ENCODE measurements at places on chromosomes 4 and X.
A peak's percentile ranks its signal among the peaks of the same experiment; 100 is the strongest.

GRCh38 chr4:101205916-101206315 lies 141.4 kb downstream of the PPP3CA start:
- DNase-seq, result no peak

DNA sequence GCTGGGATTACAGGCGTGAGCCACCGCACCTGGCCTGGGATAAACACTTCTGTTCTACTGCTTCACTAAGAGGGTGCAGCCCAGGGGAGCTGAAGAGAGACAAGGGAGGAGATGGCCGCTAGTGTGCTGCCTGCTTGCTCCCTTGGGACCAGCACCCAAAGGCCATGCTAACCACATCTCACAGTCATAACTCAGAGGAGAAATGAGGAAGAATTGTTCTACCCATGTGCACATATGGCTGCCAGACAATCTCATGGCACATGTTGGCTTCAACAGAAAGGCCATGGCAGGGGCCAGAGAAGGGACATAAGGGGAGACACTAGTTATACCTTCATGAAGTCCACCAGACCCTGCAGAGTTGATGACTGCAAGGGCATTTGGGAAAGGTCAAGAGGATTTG lies 22.4 kb downstream of the CLDN22 start:
- DNase-seq, result no peak

GRCh38 chrX:1500701-1501624 lies 36.0 kb downstream of the P2RY8 start:
- no peak for DNase-seq

GRCh38 chr4:131001371-131001770 lies 1905.4 kb downstream of the C4orf33 start:
- no peak for DNase-seq

GRCh38 chrX:39855748-39856129 lies 242.0 kb downstream of the BCOR start:
- peak; percentile 87 for DNase-seq

DNA sequence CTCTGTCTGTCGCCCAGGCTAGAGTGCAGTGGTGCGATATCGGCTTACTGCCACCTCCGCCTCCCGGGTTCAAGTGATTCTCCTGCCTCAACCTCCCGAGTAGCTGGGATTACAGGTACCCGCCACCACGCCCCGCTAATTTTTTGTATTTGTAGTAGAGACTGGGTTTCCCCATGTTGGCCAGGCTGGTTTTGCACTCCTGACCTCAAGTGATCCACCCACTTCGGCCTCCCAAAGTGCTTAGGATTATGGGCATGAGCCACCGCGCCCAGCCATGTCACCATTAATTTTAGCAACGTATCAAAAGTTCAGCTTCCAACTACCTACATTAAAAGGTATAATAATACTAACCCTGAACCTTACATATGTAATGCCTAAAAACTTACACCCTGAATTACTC lies 940 bp upstream of the UTP3 start:
- DNase-seq, result peak; percentile 60

DNA sequence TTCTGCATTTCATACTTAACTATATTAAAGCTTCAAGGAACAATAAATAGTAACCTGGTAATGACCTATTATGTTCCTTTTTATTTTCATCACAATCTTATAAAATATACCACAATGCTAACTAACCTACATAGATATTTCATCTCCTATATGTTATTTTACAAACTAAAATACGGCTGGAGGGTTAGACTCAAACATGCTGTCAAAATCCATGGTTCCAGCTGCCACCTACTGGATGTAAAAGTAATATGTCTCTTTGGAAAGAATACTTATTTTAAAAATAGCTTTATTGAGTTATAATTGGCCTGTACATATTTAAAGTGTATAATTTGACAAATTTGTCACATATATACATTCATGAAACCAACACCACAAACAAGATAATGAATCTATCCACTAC lies 15.0 kb downstream of the RGN start:
- DNase-seq, result peak; percentile 15

DNA sequence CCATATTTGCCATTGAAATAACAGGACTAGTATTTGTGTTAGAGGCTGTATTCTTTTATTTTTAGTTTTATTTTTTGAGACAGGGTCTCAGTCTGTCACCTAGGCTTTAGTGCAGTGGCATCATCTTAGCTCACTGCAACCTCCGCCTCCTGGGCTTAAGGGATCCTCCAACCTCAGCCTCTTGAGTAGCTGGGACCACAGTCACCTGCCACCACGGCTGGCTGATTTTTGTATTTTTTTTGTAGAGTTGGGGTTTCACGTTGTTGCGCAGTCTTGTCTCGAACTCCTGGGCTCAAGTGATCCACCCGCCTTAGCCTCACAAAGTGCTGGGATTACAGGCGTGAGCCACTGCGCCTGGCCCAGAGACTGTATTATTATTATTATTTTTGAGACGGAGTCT lies 15.3 kb downstream of the TMEM131L start:
- DNase-seq, result no peak

- DNase-seq, result no peak
Observed at GRCh38 chrX:53882331-53882730, 161.9 kb downstream of the PHF8 start.

GRCh38 chr4:13816472-13816871 lies 188.9 kb upstream of the BOD1L1 start:
- no peak for DNase-seq

DNA sequence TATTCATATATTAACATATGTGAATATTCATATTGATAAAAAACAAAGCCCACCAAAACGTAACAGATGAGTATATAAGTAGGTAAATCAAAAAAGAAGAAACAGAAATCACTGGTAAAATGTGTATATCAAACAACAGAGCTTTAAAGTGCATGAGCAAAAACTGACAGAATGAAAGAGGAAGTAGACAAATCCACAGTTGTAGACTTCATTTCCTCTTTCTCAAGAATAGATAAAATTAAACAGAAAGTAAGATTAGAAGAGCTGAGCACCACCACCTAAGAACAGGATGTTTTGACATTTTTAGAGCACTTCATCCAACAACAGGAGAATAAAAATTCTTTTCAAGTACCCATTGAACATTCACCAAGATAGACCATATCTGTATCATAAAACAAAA lies 64.6 kb downstream of the CNKSR2 start:
- DNase-seq, result no peak

- no peak for DNase-seq
Observed at GRCh38 chr4:60522265-60522664, 677.9 kb upstream of the ADGRL3 start.

- no peak for DNase-seq
Observed at GRCh38 chrX:136747003-136747986, 33.4 kb downstream of the ARHGEF6 start.

- DNase-seq, result peak; percentile 3
Observed at GRCh38 chr4:111537871-111538270, 607.4 kb upstream of the FAM241A start.

- peak; percentile 23 for DNase-seq
Observed at GRCh38 chr4:166594326-166594946, 639.9 kb downstream of the SPOCK3 start.

GRCh38 chr4:146333187-146333894 lies 119.0 kb downstream of the REELD1 start:
- peak; percentile 5 for DNase-seq

DNA sequence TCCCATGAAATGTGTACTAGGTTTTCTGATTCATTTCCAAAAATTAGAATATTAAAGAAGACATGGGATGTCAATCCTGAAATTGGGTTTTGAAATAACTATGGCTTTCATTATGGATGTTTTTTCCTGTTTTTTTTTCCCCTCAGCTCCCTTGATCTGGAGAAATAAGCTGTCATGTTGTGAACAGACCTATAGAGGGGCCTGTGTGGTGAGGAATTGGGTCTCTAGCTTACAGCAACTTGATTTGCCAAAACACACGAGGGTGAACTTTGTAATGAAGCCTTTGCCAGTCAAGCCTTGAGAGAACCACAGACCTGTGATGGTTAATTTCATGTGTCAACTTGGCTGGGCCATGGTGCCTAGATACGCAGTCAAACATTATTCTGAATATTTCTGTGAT lies 2413.6 kb downstream of the PCDH7 start:
- DNase-seq, result no peak

DNA sequence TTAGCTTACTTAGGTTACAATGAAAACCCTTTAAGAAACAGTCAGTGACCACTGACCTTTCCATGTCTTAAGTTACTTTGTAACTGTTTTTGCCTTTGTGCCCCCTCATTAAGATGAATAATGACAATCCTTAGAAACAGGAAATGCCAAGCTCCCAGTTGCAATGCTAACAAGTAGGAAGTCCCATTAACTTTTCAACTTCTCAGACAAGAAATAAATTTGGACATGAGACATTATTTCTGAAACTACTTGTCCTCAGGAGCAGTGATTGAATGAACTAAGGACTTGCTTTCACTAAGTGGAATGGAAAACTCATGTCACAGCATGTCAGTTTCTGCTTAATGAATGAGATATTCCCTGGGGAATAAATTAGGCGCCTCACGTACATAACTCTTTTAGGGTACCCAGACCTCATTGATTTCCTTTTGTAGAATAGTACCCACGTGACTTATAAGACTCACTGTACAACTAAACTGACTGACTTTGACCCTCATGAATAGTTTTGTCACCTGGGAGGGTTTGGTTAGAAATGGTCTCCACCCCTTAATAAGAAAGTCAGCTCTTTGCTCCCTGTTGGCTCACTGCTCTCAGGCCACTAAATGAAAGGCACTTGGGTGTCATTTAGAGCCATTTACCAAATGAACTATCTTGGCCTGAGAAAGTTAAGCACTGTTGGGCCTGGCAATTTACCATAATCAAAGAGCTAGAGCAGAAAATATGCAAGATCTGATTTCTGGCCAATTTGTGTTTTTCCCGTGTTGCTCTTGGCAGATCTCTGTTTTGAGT lies 383.9 kb downstream of the RPA4 start:
- no peak for DNase-seq

DNA sequence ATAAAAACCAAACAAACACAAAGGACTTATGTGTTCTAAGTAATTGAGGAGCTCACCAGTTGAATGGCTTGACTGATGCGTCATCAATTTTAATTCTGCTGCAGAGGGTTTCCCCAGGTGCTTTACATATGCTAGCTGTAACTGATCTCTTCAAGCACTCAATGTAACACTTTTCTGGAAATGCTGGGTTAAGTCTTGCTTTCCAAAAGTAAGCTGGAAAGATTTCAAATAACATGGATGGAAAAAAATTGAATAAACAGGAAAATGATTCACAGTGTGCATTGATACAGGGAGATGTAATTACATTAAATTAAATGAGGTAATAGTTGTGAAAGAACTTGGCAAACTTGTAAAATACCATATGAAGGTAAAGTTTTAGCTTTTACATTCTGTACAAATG lies 186.7 kb upstream of the WDFY3 start:
- DNase-seq, result no peak

DNA sequence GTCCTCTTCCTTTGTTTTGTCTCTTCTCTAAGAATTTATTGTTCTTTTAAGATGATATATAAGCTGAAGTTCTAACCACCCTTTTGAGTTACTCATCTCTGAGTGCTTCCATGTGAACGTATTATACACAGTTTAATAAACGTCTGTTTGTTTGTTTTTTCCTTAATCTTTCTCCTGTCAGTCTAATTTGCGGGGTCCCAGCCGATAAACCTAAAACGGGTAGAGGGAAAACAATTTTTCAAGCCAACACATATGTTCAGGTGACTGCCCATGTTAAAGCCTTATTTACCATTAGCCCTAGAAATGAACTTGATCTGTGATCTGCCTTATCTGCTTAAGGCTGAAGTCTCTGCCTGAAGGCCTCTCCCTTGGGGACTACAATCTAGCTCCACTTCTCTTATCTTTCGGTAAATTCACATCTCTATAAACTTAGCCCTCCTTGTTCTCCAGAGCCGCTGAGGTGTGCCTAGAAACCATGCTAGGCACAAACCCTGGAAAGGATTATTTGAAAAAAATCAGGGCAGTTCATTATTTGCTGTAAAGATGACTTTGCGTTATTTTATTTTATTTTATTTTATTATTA lies 158.8 kb downstream of the CAMK2D start:
- no peak for DNase-seq

DNA sequence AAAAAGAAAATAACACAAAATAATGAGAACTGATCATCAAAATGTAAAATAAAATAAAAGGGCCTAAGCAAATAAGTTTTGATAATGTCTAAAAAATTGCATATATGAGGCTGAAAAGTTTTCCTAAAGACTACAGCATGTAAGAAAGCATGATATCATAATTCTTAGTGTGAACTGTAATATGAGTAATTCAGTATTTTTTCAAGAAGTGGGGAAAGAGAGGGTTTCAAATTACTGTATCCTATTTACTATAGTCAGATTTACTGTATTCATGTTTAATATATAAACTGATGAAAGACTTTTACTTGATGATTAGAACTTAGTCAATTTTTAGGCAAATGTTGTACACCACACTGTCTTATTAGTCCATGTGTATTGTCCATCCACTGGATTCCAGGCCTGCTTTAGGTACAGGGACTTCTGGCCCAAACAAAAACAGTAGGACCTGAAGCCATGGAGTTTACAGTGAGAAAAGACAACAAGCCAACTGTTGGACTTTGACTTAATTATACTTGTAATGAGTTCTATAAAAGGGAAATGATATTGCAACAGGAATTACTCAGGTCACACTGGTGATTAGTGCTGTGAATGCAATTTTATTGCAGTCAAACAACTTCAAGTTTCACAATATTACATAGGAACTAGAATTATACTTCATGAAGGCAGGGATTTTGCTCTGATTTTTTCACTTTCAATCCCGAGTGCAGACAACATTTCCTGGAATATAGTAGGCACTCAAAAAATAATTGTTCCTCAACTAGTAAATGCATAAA lies 517.7 kb upstream of the GALNT7 start:
- DNase-seq, result no peak

DNA sequence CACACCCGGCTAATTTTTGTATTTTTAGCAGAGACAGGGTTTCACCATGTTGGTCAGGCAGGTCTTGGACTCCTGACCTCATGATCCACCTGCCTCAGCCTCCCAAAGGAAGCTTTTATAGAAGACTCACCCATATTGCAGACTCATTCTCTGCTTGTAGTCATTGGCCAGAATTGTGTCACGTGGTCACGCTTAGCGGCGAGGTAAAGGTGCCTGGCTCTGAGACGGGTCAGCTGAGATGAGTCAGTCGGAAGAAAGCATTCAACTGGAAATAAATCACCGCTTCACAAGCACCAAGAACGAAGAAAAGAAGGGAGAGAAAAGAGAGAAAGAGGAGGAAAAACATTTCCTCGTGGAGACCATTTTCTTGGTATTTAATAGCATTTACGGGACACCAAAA lies 218.8 kb upstream of the NOCT start:
- DNase-seq, result no peak

DNA sequence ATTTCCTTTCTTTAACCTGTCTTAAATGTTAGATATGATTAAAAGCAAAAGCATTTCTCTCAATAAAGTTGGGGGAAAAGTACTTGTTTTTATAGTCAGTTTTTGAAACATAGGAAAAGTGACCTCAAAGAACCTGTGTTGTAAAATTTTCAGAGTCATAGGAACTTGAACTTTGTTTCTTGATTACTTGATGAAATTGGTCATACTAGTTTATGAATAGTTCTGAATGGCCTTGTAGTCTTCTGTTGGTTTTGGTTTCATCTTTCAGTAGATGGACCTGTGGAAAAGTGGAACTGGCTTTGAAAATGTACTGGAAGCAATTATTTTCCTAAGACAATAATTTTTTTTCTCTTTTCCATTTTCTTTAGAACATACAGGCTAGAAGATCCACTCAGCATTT lies 222.2 kb upstream of the NUDT6 start:
- DNase-seq, result no peak

Measured in NCI-H510A treated with DMSO at 0.1 percent for 48 hours (cell line).